ENCODE measurements at places on chromosomes 2 and 18.

GRCh38 chr18:390741-391478 is 109.6 kb downstream of the COLEC12 start:
- DNase-seq = no peak

GRCh38 chr2:205640716-205641115 is 41.6 kb upstream of the NRP2 start:
- DNase-seq = no peak

DNA sequence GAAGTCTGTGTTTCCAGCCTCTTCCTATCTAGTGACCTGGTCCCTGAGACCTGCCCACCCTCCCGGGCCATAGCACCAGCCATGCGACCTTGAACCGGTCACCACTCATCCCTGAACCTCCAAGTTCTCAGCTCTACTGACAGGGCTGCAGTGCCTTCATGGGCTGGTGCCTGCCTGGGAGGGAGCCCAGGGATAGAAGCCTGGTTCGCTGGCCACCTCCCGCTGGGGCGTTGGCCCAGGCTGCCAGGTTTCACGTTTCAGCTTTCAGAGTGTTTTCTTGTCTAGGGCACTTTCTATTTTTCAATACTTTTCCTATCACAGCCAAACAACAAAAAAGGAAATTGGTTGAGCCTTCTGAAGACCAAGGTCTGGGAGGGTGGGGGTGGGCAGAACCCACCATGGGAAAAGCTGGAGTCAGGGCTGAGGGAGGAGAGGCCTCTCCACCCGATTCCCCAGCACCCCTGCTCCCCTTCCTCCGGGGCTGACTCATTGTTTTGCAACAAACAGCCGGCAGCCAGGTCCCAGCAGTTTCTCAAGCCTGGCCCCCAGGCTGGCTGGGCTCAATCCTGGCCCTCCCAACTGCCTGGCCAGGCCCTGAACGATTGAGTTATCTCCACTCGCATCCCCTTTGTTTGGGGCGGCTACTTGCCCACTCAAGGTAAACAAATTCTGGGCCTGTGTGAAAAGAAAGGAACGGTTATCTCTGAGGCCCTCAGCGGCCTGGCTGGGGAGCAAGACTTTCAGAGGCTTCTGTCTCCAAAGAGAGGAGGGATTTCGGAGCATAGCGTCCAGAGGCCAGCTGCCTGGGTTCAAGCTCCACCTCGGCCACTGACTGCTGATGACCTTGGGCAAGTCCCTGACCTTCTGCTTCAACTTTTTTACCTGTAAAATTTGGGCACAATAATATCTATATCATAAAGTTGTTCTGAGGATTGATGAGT is 47.5 kb downstream of the ZFP36L2 start:
- no peak for DNase-seq

- DNase-seq = no peak
Observed at GRCh38 chr2:46469116-46469515, 10.2 kb upstream of the TMEM247 start.

DNA sequence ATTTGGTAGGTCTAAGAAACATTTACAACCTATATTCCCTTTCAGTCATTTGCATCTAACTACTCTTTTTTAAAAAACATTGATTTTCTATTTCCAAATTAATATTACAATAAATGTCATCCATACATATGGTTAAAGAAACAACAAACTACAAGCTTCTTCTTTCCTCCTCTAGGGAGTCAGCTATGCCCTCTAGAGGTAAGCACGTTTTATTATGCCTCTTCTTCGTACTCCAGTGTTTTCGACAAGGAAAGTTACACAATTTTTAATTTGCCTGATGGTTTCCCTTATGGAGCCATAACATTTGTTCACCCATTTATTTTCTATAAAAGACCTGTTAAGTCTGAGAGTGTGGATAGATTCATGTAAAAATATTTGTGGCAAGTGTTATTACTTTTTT is 183.4 kb upstream of the CDH7 start:
- no peak for DNase-seq

DNA sequence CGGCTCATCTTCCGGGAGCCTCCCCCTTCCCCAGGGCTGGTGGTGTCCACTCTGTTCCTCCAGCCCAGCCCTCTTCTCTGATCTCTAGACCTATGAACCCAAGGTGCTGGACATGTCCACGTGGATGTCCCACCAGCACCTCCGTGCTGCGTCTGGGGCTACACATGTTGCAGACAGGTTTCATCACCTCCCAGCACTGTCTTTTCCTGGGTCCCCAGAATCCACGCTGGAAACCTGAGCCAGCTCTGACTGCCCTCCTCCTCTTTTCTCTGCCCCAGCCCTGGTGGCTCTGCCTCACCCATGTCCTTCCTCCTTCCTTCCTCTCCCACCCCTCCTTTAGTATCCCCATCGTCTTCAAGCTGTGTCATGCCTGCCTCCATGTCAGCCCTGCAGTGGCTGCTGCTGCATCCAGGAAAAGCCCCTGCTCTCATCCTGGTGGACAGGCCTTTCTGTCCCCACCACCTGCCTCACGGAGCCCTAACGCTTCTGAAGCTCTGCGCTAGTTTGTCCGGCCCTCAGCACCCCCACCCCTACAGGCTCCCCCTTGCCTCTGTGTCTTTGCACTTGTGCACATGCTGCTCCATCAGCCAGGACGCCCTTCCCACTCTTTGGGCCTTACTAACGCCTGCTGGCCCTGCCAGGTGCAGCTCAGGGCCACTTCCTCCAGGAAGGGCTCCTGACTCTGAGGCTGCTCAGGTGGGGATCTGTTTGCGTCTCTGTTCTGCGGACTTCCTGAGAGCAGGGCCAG is 105.9 kb downstream of the DYSF start:
- DNase-seq = no peak

DNA sequence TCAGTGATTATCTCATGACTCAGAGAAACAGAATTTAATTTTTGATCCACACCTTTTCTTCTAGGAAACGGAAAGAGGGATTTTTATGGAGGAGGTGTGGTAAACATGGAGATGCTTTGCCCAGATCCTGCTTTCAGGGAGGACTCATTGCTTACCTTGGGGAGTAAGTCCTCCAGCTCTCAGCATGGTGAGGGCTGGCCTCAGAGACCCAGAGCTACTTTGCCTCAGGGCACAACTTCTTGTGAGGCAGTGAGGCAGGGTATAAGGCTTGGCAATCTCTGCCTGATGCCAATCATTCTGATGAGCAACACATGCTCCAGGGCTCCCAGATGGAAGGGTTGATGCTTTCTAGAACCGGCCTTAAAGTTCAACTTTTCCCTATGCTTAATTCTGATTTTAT is 189.9 kb upstream of the DCC start:
- DNase-seq = no peak

GRCh38 chr2:237895544-237896506 is 36.4 kb downstream of the RAMP1 start:
- DNase-seq = no peak

GRCh38 chr2:215577356-215577755 is 141.5 kb upstream of the FN1 start:
- DNase-seq = no peak

- no peak for DNase-seq
Observed at GRCh38 chr18:28511413-28511821, 334.5 kb upstream of the CDH2 start.

DNA sequence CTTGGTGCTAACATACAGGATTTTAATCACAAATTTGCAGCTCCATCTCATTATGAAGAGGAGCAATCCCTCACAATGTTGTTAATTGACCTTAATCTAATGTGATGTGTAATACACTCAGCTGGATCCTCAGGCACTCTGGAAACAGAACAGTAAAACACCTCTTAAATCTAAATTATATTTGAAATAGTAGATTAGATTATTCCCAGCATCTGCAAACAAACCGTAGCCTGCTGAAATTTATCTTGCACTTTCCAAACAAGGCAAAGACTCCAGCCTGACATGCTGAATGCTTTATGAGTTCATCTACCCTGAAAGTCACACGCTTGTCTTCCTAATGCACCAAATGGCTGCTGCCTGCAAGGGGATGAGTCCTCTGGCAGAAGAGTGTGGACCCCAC is 402.3 kb upstream of the GYPC start:
- no peak for DNase-seq

DNA sequence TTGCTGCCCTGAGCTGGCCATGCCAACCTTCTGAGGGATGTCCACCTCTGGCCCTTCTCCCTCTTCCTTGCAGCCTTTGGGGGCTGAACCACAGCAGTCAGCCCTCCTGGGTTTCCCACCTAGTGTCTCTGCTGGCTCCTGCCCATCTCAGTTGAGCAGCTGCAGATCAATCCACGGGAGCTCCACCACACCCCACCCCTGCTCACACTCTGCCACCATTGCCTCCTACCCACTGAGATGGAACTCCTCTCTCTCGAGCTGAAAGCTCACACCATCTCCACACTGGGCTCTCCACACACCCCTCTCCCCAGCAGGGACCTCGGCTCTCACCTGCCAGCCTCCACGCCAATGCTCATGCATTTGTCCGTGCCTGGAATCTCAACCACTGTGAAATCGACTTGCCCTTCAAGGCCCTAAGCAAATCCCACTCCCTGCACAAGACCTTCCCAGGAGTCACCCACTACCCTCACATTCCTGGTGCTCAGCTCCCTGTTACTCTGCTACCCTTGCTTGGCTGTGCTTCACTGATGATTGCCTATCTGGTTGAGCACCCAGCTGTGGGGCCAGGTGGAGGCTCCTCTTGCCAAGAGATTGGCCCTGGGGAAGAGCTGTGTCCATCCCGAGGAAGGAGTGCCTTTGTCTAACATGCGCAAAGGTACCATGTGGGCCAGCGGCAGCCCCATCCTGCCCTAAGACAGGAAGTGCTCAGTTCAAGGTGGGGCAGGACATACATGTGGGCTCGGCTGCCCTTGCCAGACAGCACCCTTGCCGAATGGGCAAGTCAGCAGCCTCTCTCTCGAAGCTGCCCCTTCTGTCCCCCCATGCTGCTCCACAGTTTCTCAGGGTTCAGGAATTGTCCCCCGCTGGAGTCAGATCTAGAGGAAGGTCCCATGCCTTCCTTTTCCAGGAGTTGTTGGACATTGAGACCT is 208.7 kb downstream of the CYP26B1 start:
- DNase-seq = no peak

- no peak for DNase-seq
Observed at GRCh38 chr2:106995556-106995955, 109.6 kb upstream of the ST6GAL2 start.

DNA sequence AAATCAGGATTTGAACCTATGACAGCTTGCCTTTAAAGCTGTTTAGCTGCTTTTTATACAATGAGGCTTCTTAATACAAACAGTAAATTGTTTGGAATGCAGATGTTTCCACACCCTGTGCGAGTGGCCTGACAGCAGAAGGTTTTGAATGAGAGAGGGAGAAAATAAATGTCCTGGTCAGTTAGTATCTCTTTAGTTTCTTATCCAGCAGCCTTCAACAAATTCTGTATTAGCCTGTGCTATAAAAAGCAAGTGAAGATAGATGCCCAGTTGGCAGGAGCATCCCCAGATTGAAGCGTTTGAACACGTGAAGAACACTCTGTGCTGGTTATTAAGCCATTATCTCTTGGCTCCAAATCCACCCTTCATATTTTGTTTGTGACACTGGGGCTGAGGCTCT is 70.6 kb downstream of the CERS6 start:
- DNase-seq = no peak

GRCh38 chr2:102241616-102242305 is 54.9 kb downstream of the IL1RL2 start:
- no peak for DNase-seq

DNA sequence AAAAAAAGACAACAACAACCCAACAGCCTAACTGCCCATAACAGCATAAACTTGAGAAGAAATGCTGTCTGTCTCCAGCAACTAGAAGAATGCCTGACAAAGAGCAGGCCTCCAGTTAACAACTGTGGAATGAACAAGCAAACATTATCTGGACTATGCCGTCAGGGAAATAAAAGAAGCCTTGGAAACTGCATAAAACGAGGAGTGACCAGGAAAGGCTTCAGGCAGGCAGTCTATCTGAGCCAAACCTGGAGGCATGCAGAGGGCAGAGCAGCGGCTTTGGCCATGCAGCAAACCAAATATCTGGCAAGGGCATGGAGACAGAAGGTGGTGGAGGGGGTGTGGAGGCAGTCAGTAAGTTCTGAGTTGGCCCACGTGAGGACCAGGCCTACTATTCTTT is 11.1 kb downstream of the HES6 start:
- DNase-seq = no peak

DNA sequence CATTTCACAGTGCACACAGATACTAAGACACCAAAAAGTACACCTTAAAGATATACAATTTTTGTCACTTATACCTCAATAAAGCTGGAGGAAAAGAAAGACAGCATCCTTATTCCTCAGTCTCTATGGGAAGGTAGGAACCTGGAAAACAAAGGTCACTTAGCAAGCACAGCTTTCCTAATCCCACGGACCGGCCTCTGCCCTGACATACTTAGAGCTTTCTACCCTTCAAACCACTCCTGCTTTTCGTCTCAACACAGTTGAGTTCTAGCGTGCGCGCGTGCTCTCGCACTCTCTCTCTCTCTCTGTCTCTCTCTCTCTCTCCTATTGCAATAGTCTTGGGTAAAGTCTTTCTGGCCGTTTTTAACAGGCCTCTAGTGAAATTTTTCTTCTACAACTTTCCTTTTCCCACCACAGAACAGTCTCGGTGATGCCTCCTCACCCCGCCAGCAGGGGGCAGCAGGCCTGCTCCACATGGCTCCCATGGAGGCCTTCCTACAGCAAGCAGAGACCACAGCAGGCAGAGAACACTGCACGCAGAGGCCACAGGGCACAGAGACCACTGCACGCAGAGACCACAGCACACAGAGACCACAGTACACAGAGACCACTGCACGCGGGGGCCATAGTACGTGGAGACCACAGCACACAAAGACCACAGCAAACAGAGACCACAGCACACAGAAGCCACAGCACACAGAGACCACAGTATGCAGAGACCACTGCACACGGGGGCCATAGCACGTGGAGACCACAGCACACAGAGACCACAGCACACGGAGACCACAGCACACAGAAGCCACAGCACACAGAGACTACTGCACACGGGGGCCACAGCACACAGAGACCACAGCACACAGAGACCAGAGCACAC is 106.9 kb downstream of the FBXO15 start:
- peak; percentile 26 for DNase-seq

- no peak for DNase-seq
Observed at GRCh38 chr2:240398661-240399267, 36.7 kb upstream of the GPC1 start.

GRCh38 chr18:26119246-26119645 is 14.4 kb upstream of the PSMA8 start:
- no peak for DNase-seq

GRCh38 chr2:45171136-45171501 is 161.9 kb upstream of the SIX2 start:
- DNase-seq = no peak

GRCh38 chr2:167595839-167596471 is 651.4 kb downstream of the STK39 start:
- no peak for DNase-seq

- DNase-seq = no peak
Observed at GRCh38 chr2:171999161-171999560, 592 bp upstream of the METAP1D start.

GRCh38 chr18:154151-154550 is 4.2 kb upstream of the USP14 start:
- DNase-seq = no peak

- DNase-seq = no peak
Observed at GRCh38 chr2:161708350-161708975, 84.2 kb downstream of the SLC4A10 start.

Data from stimulated activated CD8-positive, alpha-beta memory T cell treated with anti-CD3 and anti-CD28 coated beads, Interleukin-4, amount 100 ng/mL, for 1 hour (primary cell).